ENCODE measurements at places on chromosomes 1 and 21. TPM values are rescaled to one million over a fixed set of nuclear protein-coding genes. Genes with fewer than 3 reads are reported as not detected.
A peak's percentile ranks its signal among the peaks of the same experiment; 100 is the strongest.

Gene RPE65
- not detected for total RNA-seq

Gene MRPL55
- total RNA-seq, result 64.8 TPM

Gene NSL1
- total RNA-seq, result 41.0 TPM

Gene OLIG1
- not detected for total RNA-seq

Gene S100A1
- not detected for total RNA-seq

Gene CD5L
- total RNA-seq, result not detected

Gene KCNK2
- not detected for total RNA-seq

DNA sequence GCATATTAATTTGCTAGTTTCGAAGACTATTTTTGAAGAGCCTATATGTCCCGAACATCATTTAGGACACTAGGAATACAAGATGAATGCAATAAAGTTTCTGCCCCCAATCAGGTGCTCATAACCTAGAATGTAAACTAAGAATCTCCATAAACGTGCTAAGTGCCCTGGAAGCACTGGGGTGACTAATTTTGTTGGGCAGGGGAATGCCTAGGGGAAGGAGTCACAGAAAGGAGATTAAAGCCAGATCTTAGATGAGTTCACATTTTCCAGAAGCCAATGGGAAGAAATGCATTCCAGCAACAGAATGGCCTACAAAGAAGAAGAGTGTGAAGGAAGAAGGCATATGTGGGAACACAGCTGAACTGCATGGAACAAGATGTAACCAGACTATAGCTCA is 19.5 kb downstream of the SCYL3 start:
- H3K27ac ChIP-seq, result no peak overlapping the region
- H3K4me3 ChIP-seq, result no peak overlapping the region
- no peak for DNase-seq
- H3K36me3 ChIP-seq, result peaks cover 70% of the 10 kb centered on the region
- H3K27me3 ChIP-seq, result no peaks in the 10 kb centered on the region

GRCh38 chr1:71787699-71788098 is 494.6 kb downstream of the NEGR1 start:
- no peaks in the 10 kb centered on the region for H3K4me1 ChIP-seq
- no peaks in the 10 kb centered on the region for H3K36me3 ChIP-seq
- DNase-seq, result no peak
- H3K4me3 ChIP-seq, result no peak overlapping the region
- H3K27ac ChIP-seq, result no peak overlapping the region

- H3K4me1 ChIP-seq, result peaks cover 13% of the 10 kb centered on the region
- DNase-seq, result no peak
- no peak overlapping the region for H3K27ac ChIP-seq
- H3K36me3 ChIP-seq, result no peaks in the 10 kb centered on the region
- H3K27me3 ChIP-seq, result peaks cover 26% of the 10 kb centered on the region
Measured at GRCh38 chr1:1006305-1007159, 6.6 kb upstream of the HES4 start.

GRCh38 chr1:75392278-75392677 is 218.6 kb downstream of the SLC44A5 start:
- no peaks in the 10 kb centered on the region for H3K27me3 ChIP-seq
- H3K4me3 ChIP-seq, result no peak overlapping the region
- H3K4me1 ChIP-seq, result no peaks in the 10 kb centered on the region
- no peak overlapping the region for H3K27ac ChIP-seq
- H3K36me3 ChIP-seq, result no peaks in the 10 kb centered on the region
- DNase-seq, result no peak

- no peaks in the 10 kb centered on the region for H3K27me3 ChIP-seq
- H3K36me3 ChIP-seq, result no peaks in the 10 kb centered on the region
- peak; percentile 80 for DNase-seq
- peaks cover 42% of the 10 kb centered on the region for H3K4me1 ChIP-seq
Measured at GRCh38 chr1:3746830-3747521, 5.3 kb upstream of the CCDC27 start.

- peak overlapping the region; percentile 90 for H3K27ac ChIP-seq
- peak; percentile 87 for DNase-seq
- peaks cover 53% of the 10 kb centered on the region for H3K4me1 ChIP-seq
- peaks cover 10% of the 10 kb centered on the region for H3K36me3 ChIP-seq
- peak overlapping the region; percentile 57 for H3K4me3 ChIP-seq
Measured at GRCh38 chr21:31132574-31133242, 94.4 kb upstream of the KRTAP19-8 start.

DNA sequence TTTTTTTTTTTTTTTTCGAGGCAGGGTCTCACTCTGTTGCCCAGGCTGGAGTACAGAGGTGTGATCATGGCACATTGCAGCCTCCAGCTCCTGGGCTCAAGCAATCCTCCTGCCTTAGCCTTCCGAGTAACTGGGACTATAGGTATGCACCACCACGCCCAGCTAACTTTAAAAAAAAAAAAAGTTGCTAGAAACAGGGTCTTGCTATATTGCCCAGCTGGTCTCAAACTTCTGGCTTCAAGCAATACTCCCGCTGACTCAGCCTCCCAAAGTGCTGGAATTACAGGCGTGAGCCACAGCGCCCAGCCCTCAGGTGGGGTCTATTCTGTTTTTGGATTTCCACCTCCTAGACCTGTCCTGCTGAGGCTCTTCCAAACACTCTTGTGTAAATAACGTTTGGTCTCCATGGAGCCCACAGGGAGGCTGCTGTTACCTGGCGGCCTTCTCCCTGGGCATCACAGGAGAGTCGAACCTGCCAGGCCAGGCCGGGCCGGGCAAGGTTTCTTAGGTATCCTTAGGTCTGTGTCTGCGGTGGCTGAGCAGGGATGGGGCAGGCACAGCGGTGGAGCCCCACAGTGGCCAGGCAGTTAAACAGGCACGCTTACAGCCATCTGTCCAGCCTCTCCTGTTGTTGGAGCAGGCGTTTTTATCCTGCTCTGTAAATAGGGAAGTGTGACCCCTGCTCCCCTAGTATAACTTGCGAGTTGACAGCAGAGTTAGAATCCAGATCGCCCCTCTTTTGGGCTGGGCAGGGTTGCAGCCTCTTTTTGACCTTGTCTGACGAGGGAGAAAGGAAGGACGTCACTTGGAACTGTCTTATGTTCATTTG is 18.8 kb downstream of the PLEKHM2 start:
- DNase-seq, result no peak
- H3K27ac ChIP-seq, result no peak overlapping the region
- H3K36me3 ChIP-seq, result no peaks in the 10 kb centered on the region
- H3K27me3 ChIP-seq, result no peaks in the 10 kb centered on the region
- H3K4me3 ChIP-seq, result no peak overlapping the region
- peaks cover 22% of the 10 kb centered on the region for H3K4me1 ChIP-seq

Measured in naive thymus-derived CD8-positive, alpha-beta T cell (primary cell).